Activated T-helper 2 cell treated with anti-CD3 and anti-CD28 coated beads, Interferon-gamma antibody, Interleukin-2, Interleukin-4, amounts not matched to agents 10 μg/mL and 5 μg/mL and 100 μg/mL, durations not matched to agents 14 hours and 24 hours and 36 hours (primary cell): ENCODE measurements at places on chromosomes 3 and 15. TPM values are rescaled to one million over a fixed set of nuclear protein-coding genes. Genes with fewer than 3 reads are reported as not detected.

DNA sequence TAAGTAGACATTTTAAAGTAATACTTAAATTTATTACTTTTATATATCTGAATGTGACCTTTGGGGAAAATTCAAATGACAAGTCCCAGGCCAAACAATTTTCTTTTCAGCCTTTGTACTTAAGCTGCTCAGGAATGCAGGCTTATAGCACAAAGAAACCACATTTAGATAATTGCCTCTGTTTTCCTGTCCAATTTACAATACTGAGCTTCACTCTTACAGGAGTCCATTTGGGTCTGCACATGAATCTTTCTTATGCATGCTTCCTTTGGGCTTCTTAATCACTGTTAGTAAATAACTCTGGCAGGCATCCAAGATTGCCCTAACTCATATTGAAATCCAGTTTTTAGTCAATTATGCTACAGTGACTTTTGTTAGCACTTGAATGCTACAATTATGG lies 459.4 kb upstream of the TGFBR2 start:
- DNase-seq, result no peak

GRCh38 chr3:187919544-187919943 lies 174.3 kb upstream of the BCL6 start:
- DNase-seq, result peak; percentile 22

DNA sequence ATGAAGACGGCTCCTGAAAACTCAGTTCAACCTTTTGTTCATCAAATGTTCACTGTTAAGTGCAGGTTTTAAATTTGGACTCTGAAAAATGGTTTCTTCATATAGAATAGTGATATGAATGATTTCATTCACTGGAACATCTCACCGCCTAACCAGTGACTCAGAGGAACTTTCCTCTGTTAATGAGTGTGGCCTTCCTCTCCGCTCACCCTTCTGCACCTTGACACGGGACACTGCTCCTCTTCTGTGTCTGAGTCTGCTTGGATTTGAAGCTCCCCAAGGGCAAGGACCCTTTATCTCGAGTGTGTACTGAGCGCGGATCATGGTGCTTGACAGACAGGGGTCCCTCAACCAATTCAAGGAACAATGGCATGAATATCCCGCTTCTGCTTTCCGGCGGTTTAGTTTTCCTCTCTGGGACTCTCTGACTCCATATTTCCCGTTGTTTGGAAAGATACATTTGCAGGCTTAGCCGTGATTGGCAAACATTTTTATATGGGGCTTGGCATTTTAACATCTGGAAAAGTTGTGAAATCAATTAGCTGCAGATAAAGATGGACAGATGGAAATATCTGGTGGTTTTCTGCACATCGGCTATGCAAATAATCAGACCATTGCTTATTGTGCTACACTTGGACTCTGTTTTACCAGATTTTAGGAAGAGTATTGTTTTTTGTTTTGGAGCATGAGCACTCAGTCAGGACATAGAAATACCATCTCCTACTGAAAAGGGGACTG lies 20.9 kb downstream of the KBTBD8 start:
- DNase-seq, result no peak

Gene PLSCR5
- total RNA-seq, result not detected in 2 replicates

DNA sequence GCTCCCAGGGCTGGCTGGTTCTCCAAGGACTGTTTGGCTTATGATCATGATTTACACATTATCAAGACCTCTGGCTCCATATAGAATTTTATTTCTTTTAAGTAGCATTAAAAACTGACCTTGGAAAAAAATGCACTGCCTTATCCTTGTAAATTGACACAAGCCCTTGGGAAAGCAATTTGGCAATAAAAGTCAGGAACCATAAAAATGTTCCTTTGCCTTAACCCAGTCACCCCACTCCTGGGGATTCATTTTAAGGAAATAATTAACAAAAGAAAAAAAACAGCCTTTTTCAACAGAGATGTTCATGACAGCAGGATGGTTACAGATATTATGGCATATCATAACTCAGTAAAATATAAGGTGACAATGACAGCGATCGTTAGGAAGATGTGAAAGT lies 51.6 kb upstream of the NR2E3 start:
- no peak for DNase-seq

Gene CCR5
- total RNA-seq, result 0.30 and 0.46 TPM in 2 replicates

DNA sequence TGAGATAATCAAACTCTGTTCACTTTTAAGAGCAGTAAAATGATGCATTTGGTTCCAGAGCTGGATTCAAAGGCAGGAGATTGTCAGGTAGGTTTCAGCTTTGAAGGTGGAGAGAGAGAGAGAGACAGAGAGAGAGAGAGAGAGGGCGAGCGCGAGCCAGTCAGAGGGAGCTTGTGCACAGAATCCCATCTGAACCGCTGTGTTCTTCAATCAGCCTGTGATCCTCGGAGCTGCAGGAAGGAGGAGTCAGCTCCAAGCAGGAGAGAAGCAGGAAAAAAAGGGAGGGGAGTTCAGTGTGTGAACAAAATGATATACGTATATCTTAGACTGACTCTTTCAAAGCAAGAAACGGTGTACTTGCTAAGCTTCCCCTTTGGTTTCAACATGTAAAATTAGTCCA lies at the start of gene GPR149:
GPR149 (minus strand) TSS at position 177 of the 400 bp plus-strand sequence. CDS start 575 bp downstream, outside the sequence.
- DNase-seq, result no peak

DNA sequence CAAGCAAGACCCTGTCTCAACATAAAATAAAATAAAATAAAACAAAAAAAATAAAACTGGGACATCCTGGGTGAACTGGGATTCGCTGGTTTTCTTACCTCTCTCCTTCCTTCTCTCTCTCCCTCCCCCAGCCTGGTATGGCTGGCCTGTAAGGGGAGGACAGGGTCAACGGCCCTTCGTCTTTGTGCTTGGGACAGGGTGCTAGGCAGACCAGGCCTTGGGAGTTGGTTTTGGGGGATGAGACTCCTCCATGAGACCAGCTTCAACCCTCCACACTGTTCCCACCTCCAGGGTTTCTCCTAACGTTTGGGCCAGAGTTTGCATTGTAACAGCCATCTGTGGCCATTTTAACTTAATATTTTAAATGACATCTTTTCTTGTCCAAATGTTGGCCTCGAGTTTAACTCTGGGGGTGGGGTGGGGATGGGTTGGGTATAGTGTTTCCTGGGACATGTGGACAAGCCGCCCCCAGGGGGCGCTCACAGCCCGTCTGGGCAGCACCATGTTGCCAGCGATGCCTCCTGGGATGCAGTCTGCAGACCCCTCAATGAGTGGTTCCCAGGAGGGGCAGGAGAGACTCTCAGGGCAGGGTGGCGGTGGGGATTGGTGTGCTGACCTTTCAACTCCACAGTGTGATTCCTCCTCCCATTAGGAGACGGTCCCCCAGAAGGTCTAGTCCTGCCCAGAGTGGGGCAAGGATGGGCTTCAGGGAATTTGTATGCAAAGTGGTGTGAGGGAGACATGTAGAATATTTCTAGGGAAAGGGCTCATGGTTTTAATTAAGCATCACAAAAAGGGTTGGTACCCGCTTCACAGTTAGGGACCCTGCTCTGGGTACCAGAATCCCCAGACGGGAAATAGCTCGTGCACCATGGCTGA lies 37.7 kb upstream of the LCTL start:
- DNase-seq, result peak; percentile 45

GRCh38 chr15:85500729-85501128 lies 120.3 kb downstream of the AKAP13 start:
- DNase-seq, result no peak

GRCh38 chr3:57952208-57952631 lies 56.0 kb upstream of the FLNB start:
- DNase-seq, result no peak

- DNase-seq, result no peak
These were observed 252.2 kb downstream of the SHQ1 start for GRCh38 chr3:72595927-72596610.

DNA sequence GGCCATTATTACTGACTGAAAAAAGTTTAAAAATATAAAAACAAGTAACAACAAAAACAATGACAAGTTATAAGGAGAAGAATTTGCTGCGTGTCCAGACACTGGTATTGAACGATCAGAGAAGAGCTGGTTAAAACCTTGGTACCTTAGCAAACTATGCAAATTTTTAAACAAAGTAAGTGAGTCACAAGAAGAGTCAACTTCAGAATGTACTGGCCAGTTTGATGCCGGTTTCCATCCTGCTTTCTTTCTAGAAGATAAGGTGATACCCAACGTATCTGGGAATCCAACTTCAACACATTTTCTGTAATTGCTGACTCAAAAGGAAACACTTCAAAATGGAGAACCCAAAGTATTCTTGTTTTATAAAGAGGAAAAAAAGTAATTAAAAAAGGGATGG lies 49.8 kb downstream of the RUBCN start:
- no peak for DNase-seq

DNA sequence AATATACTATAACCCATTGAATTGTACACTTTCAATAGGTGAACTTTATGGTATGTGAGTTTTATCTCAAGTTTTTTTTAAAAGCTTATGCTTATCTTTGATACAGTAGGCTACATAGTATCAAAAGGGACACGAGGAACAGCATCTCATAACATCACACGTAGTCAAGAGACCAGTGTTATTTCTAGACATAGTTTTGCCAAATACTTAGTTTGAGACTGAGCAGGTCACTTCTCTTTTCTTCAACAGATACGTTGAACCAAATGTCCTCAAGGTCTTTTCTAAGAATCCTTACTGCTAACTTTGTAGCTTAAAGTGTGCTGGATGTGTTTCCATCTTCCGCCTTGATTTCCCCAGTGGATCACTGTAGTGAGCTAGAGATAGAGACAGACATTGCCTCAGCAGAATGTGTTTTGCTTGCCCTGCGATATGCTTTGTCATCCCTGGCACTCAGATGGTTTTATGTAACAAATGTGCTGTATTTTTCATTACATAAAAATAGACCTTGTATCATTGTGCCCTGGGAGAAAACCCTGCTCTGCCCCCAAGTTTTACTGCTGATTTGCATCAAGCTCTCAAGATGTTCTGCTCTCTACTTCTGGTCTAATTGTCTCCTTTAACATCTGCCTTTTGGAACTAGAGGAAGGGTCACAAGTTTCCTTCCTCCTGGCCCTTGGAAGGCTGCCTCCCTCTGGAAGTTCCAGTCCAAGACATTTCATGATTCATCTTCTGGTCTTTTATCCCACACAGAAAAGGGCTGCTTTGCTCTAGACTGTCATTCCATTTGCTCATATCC lies 426.4 kb upstream of the RGMA start:
- DNase-seq, result no peak

GRCh38 chr15:95832668-95833067 lies 497.8 kb upstream of the NR2F2 start:
- DNase-seq, result no peak

DNA sequence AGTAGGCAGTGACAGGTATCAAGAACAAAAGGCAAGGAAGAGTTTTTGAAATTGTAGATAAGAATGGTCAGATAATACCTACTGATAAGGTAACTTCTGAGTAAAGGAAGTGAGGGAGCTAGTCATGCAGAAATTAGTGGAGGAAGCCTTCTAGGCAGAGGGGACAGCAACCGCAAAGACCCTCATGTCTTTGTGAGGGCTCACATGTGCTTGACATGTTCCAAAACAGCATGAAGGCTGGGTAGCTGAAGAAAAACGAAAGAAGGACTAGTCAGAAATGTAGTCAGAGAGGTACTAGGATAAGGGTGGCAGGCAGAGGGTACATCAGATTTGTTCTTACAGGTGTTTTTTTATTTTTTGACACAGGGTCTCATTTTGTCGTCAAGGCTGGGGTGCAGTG lies 5.3 kb downstream of the SIN3A start:
- DNase-seq, result peak; percentile 11

GRCh38 chr15:94749811-94750617 lies 518.7 kb downstream of the MCTP2 start:
- DNase-seq, result no peak

DNA sequence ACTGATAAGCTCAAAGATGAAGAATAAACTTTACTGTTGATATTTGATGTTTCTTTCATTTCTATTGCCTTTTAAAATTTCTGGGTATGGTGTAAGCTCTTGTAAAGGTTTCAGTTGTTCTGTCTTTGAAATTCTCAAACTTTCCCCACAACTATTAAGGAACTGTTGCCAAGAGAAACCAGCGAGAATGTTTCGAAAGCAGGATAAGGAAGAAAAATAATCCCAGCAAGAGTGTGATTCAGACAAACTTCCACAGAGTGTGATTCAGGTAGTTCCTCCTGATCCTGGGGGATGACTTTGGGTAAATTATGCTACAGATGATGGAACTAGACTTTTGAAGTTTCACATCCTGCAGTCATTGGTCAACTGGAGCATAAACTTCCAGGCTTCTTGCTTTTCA lies 632.0 kb downstream of the NSUN3 start:
- DNase-seq, result no peak

Gene GP9
- total RNA-seq, result not detected in 2 replicates

DNA sequence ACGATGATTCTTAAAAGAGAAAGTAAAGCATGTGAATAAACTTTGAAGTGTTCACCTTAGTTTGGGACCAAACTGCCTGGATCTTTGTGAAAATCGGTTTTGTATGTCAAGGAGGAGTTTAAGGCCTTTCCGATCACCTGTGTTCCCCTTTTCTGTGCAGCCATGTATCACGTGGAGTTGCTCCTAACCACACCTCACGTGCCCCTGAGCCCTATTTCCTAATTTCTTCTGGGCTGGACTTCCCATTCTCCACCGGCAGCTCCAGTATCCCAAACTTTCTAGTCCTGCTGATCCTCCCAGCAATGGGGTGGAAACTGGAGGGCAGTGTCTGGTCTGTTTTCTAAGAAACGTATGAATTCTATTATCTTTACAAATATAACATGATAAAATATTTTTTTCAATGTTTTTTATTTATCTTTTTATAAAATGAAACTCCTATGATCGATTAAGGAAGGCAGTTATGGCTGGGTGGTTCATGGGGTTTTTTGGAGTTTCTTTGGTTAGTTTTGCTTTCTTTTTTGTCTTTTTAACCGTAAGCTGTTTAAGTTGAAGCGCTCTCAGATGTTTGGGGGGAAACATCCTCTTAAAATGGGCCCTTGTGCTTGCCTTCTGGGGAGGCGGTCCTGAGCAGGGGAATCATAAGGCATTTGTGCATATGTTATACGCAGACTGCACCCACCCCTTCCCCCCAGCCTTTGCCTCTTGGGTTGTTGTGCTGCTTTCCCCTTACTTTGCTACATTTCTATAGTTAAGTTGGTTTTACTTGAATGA lies 43.6 kb upstream of the WWTR1 start:
- no peak for DNase-seq

Gene KBTBD12
- 0.05 TPM in 1 of 2 replicates, not detected in the other for total RNA-seq

Gene OR5K2
- total RNA-seq, result not detected in 2 replicates

DNA sequence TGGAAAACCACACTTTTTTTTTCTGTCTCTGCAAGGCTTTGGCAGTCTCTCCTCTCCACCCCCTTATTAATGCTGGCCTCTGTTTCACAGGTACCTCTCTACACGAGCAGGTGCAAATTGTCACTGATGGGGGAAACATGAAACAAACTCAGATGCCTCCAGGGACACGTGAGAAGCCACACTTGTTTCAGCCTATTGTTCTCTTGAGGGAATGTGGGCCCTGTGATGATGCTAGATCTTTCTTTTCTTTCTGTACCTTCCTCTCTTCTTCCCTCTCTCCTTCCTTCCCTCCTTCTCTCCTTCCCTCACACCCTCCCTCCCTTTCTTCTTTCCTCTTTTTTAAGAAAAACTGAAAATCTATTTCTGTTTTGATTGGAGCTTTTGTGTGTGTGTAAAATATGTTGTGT lies 5.7 kb upstream of the BLM start:
- DNase-seq, result no peak

Gene CPEB1
- not detected in 2 replicates for total RNA-seq

Gene KBTBD13
- not detected in 2 replicates for total RNA-seq
